ENCODE measurements at places on chromosomes 4 and X.

DNA sequence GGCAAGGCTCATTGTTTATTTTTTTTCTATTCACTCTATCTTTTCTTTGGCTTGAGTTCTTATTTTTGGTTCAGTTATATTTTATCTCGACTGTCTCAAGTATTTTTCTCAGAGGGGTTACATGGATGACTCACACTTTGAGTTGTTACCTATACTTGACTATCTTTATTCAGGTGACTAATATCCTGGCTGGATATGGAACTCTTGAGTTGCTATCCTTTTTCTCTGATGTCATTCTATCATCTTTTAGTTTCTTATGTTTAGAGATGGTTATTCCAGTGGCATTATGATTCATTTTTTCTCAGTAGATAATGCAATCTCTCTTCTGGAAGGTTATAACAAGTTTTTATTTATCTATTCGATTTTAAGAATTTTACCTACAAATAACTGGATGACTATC, 117.9 kb downstream of the COX18 start:
- DNase-seq: no peak

GRCh38 chr4:83276299-83277040, 8.1 kb downstream of the COQ2 start:
- no peak for DNase-seq

DNA sequence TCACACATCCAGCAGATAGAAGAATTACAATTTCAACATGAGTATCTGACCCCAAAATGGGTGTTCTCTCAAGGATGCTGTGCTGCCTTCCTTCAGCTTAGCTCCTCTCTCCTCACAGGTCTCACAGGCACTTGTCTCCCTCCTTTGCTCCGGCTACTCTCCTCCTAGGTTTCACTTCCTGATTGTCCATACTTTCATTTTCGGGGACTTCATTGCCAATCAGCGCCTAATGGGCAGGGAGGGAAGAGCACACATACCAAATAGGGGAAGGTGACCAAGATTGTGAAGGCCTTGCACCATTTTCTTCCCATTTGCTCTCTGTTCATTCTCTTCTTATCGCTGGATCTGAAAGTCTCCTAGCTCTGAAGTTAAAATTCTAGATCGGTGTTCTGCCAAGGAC, 125.4 kb upstream of the EOLA2 start:
- DNase-seq: no peak

GRCh38 chr4:177064116-177064515, 245.6 kb upstream of the NEIL3 start:
- no peak for DNase-seq

DNA sequence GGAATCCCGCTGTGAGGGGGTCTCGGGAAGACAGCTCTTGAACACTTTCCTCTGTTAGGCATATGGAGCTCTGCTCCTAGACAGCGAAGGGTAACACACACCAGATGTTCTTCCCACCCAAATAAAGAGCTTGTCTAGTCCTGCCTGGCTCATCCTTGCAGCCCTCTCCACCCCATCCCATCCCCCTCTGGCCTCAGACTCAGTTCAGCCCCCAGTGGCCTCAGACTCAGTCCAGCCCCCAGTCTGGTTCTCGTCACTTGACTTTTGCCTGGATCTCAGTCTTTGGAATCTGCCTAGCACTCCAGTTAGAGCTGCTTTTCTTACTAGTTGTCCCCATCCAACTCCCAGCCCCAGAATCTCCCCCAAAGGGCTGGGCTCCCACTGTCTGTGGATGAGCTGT, 14.9 kb downstream of the RAB33A start:
- no peak for DNase-seq

GRCh38 chr4:187301923-187302322, 578.3 kb upstream of the FAT1 start:
- no peak for DNase-seq

GRCh38 chrX:107577933-107578332, 50.4 kb upstream of the PRPS1 start:
- no peak for DNase-seq
